ENCODE measurements at places on chromosomes 2 and 18. TPM values are rescaled to one million over a fixed set of nuclear protein-coding genes. Genes with fewer than 3 reads are reported as not detected.

DNA sequence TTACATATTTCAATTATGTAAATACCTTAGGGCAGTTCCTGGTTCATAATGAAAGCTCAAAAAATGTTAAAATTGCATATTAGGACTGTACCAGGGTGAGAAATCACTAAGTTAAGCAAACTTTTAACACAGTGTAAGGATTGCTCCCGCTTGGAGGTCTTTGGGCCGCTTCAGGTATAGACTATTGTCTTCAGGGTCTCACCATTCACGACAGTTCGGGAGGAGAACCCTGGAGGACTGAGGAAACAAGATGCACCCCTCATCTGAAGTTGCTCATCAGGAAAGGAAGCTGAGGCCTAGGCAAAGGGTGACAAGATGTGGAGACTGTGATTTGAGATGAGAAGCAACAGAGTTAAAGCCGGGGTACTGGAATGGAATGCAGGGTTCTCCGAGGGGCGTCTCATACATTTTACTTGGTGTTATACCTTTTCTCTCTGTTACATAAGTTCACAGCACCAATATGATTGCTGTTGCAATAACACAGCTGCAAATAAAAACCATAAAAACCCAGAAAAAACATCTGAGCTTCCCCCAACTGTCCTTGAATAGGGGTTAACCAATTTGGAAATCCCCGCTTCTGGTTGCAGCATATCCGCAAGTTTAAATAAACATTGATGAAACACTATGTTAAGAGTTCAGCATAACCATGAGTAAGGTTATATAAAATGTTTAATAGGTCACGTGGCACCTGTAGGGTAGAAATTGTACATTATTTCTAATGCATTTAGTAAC lies 40.1 kb downstream of the FBXO48 start:
- no peak for DNase-seq

GNAL gene
- total RNA-seq, result 1.1 TPM

IL1B gene
- total RNA-seq, result 0.27 TPM

DNA sequence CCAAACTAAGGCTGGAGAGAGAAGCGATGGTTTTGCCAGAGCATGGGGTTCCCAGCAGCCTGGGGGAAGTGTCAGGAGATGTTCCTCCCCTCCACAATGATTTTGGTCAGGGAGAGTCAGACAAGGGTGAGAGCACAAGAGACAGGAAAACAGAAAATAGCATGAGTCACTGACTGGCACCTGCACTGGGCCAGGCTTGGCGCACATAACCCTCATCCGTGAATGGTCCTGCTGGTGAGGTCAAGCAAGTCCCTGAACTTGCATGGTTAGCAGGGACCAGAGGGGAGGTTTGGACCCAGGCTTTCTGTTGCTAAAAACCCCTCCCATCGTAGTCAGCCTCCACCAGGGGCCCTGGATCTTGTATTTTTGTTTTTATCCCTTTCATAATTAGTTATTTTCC lies 174.5 kb upstream of the MYT1L start:
- no peak for DNase-seq

GRCh38 chr2:219020604-219021365 lies 20.5 kb downstream of the CFAP65 start:
- DNase-seq, result no peak

- DNase-seq, result peak; percentile 35
Observed at GRCh38 chr2:70115646-70116442, 28.6 kb downstream of the PCBP1 start.

DNA sequence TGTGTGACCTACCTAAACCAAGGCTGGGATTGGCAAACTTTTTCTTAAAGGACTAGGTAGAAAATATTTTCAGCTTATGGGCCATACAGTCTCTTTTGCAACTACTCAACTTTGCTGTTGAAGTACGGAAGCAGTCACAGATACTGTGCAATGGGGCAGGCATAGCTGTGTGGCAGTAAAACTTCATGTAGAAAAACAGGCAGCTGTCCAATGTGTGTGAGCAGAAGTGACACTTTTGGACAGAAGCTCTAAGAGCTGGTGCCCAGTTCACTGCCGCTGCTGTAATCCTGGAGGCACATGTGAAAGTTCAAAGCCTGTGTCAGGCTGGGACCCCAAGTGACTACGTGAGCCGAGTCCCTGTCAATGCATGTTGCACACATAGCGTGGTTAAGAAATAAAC lies 46.7 kb downstream of the MAPK4 start:
- DNase-seq, result no peak

GRCh38 chr2:148529745-148530144 lies 114.8 kb upstream of the EPC2 start:
- no peak for DNase-seq
